Activated T-helper 2 cell treated with anti-CD3 and anti-CD28 coated beads, Interferon-gamma antibody, Interleukin-2, Interleukin-4, amounts not matched to agents 10 μg/mL and 5 μg/mL and 100 μg/mL, durations not matched to agents 14 hours and 24 hours and 36 hours (primary cell): ENCODE measurements at places on chromosomes 12 and 14. TPM values are rescaled to one million over a fixed set of nuclear protein-coding genes. Genes with fewer than 3 reads are reported as not detected.

Gene STYX
- 16.3 and 16.5 TPM in 2 replicates for total RNA-seq

- DNase-seq = no peak
These were observed 1.2 kb downstream of the ZNF641 start for GRCh38 chr12:48349471-48349870.

Gene CCDC198
- total RNA-seq = not detected in 2 replicates

Gene TMCC3
- 0.05 and 0.14 TPM in 2 replicates for total RNA-seq

Gene TMTC2
- 2.5 and 3.0 TPM in 2 replicates for total RNA-seq
